ENCODE measurements at places on chromosomes 5 and 9.

- H3K4me3 ChIP-seq: peak within 1 kb of the TSS; percentile 84
- peak; percentile 30 for DNase-seq
- peaks cover 10% of the 10 kb centered on the region for H3K27me3 ChIP-seq
- H3K4me1 ChIP-seq: peaks cover 35% of the 10 kb centered on the region
- H3K36me3 ChIP-seq: no peaks in the 10 kb centered on the region
These were observed at the start of gene TNFSF8 for GRCh38 chr9:114930056-114930812. TNFSF8 (minus strand) TSS chr9:114930591; CDS start chr9:114930303, 288 bp downstream.

- H3K27me3 ChIP-seq: peaks cover 14% of the 10 kb centered on the region
- no peak for DNase-seq
- peaks cover 14% of the 10 kb centered on the region for H3K4me1 ChIP-seq
- H3K27ac ChIP-seq: no peak overlapping the region
- no peak overlapping the region for H3K4me3 ChIP-seq
These were observed 10.4 kb downstream of the LHX3 start for GRCh38 chr9:136194540-136194939.

- H3K4me1 ChIP-seq: peaks cover 10% of the 10 kb centered on the region
- no peak overlapping the region for H3K27ac ChIP-seq
- no peak for DNase-seq
- H3K4me3 ChIP-seq: no peak overlapping the region
- no peaks in the 10 kb centered on the region for H3K36me3 ChIP-seq
These were observed 7.9 kb upstream of the C1QTNF2 start for GRCh38 chr5:160378330-160378729.

GRCh38 chr5:139064613-139065012 lies 133.6 kb downstream of the SIL1 start:
- H3K27me3 ChIP-seq: no peaks in the 10 kb centered on the region
- H3K36me3 ChIP-seq: peaks cover 4% of the 10 kb centered on the region
- no peak for DNase-seq
- H3K27ac ChIP-seq: no peak overlapping the region

DNA sequence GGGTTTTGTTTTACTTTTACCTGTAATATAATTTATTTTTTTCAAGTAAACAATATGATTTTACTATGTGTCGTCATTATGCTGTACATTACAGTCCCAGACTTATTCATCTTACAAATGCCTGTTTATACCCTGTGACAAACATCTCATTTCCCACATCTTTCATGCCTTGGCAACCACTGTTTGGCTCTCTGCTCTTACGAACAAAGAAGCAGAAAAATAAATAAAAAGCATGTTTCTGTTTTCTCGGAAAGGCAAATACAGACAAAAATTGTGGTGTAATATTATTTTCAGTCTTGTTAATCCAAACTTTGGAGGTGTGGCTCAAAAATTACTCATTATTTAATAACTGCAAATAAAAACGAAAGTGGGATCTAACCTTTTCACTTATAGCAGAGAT lies 393.0 kb downstream of the CDH12 start:
- no peak for DNase-seq
- H3K4me3 ChIP-seq: no peak overlapping the region
- H3K36me3 ChIP-seq: no peaks in the 10 kb centered on the region
- H3K27ac ChIP-seq: no peak overlapping the region
- H3K4me1 ChIP-seq: no peaks in the 10 kb centered on the region

DNA sequence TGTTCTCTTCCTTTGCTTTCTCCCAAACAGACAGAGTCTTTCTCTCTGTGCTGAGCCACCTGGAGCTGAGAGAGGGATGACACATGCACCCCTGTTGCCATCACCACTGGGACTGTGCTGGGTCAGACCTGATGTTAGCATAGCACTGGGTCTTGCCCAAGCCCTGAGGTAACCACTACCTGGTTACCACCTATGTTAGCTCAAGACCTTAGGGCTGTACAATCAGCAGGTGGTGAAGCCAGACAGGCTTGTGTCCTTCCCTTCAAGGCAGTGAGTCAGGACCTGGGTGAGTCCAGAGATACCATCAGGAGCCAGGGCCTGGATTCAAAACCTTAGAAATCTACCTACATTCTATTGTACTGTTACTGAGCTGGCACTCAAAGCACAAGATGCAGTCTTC lies 32.1 kb downstream of the FST start:
- H3K27me3 ChIP-seq: peaks cover 1% of the 10 kb centered on the region
- DNase-seq: no peak
- no peak overlapping the region for H3K4me3 ChIP-seq
- no peaks in the 10 kb centered on the region for H3K4me1 ChIP-seq

DNA sequence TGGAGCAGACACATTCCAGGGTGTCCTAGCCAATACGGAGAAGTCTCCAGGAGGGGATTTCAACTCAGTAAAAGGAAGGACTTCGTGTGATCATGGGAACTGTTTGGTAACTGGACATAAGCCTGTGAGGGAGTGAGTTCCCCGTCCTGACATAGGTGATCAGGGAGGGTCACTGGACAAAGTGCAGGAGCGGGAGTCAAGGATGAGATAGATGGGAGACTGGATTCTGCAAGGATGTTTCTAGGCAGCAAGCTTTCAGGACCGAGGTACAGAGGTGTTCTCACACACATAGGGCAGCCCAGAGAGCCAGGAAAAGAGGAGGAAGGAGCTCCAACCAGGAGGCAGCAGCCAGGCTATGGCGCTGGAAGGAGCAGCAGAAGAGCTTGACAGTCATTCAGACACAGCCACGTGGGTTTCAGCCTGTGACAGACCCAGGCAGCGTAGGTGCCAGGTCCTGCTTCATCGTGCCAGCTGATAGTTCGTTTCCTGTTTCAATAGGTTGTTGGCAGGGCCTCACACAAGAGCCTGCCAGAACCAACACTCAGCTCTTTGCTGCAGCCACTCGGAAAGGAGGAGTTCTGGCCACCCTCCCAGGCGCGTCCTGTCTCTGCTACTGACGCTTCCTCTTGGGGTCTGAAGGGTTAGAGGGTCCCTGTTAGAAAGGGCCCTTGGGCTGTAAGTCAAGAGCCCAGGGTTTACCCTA lies 84.1 kb downstream of the AMBP start:
- H3K27ac ChIP-seq: no peak overlapping the region
- H3K4me3 ChIP-seq: no peak overlapping the region
- H3K36me3 ChIP-seq: no peaks in the 10 kb centered on the region
- H3K27me3 ChIP-seq: peaks cover 1% of the 10 kb centered on the region
- no peak for DNase-seq
- peaks cover 10% of the 10 kb centered on the region for H3K4me1 ChIP-seq

- H3K27me3 ChIP-seq: no peaks in the 10 kb centered on the region
- H3K4me1 ChIP-seq: peaks cover 23% of the 10 kb centered on the region
- no peak for DNase-seq
- no peak overlapping the region for H3K27ac ChIP-seq
- H3K4me3 ChIP-seq: no peak overlapping the region
These were observed 16.2 kb downstream of the SIL1 start for GRCh38 chr5:139181835-139182452.

GRCh38 chr5:161256957-161257356 lies 289.6 kb downstream of the GABRB2 start:
- no peak overlapping the region for H3K4me3 ChIP-seq
- DNase-seq: no peak
- H3K36me3 ChIP-seq: no peaks in the 10 kb centered on the region
- H3K27ac ChIP-seq: no peak overlapping the region
- H3K4me1 ChIP-seq: no peaks in the 10 kb centered on the region

DNA sequence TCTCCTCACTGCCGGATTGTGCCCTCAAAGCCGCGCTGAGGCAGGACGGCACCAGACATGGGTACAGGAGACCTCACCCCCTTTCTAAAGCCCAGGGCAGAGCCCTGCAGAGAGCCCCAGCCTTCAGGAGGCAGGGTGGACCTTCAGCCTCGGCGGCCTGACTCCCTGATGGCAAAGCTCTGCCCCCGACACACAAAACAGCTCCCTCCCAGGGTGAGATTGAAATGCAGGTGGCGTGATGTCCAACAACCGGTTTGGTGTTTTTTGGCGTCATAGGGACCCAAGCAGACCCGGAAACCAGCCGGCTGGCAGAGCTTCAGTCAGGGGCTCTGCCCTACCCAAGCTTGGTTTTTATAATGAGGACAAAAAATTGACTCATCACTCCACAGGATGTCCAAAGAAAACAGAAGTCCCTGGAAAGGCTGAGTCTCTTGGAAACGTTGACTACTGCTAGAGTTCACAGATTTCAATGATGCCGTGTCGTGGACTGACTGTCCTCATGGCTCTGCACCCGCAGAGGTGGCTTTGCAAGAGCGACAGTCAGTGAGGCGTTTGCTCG lies 275.2 kb upstream of the IRX1 start:
- no peak overlapping the region for H3K4me3 ChIP-seq
- no peaks in the 10 kb centered on the region for H3K27me3 ChIP-seq
- H3K27ac ChIP-seq: no peak overlapping the region
- H3K4me1 ChIP-seq: no peaks in the 10 kb centered on the region

- DNase-seq: no peak
- H3K27ac ChIP-seq: no peak overlapping the region
- no peak overlapping the region for H3K4me3 ChIP-seq
- H3K4me1 ChIP-seq: no peaks in the 10 kb centered on the region
These were observed 19.9 kb upstream of the ANGPTL2 start for GRCh38 chr9:127142291-127142690.

GRCh38 chr5:110289512-110289810 lies 437.0 kb downstream of the TMEM232 start:
- no peak overlapping the region for H3K4me3 ChIP-seq
- no peaks in the 10 kb centered on the region for H3K36me3 ChIP-seq
- no peak for DNase-seq
- no peaks in the 10 kb centered on the region for H3K4me1 ChIP-seq
- H3K27me3 ChIP-seq: peaks cover 1% of the 10 kb centered on the region

DNA sequence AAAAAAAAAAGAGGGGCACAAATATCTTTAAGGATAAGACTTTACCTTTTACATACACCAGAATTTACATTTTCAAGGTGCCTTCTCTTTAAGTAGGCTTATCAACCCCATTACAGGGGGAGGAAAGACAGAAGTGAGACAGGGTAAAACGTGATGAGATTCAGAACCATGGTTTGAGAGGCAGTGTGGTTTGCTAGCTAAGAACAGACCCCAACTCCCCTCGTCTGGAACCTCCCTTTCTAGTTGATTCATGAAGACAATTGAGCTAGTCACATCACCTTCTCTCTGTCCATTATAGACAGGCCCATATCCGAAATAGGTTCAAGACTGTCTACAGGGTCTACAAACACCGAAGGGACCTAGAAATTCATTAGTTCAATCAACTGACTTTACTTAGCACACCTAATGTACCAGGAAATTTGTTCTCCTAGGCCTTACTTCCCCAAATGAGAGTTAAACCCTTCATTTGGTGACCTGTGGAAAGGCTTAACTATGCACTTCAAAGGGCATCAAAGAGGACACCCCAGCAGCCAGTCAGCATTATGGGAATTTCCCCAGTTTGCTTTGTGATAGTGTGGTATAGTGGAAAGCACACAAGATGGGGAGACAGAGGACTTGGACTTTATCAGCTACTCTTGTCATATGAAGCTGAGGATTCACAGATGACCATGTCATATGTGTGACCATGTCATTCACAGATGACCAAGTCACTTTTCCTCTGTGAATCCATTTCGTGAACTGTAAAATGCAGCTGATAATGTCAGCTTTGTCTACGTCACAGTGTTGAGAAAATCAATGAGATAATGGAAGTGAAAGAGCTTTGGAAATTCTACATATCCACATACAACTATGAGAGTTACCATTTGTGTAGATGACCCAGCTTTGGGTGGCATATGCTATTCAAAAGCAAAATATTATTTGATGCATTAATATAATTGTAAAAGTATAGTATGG lies 40.2 kb upstream of the CYFIP2 start:
- H3K4me1 ChIP-seq: peaks cover 11% of the 10 kb centered on the region
- H3K4me3 ChIP-seq: no peak overlapping the region
- no peak for DNase-seq

DNA sequence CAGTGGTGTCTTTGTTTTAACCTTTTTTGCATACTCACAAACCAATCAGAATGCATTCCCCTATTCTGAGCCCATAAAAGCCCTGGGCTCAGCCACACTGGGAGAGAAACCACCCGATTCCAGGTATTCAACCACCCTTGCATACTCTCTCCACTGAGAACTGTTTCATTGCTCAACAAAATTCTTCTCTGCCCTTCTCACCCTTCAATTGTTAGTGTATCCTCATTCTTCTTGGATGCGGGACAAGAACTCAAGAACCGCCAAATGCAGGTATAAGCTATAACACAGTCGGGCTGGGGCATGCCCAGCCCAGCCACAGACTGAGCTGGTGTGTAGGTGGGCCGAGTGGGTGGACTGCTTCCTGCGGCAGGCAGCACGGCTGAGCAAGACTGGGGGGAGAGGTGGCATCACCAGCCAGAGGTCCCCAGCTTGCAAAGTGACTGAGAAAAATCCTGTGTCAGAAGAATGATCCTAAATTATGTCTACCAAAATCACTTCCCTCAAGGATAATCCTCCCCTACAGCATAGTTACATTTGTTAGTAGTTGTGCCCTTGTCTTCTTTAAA lies 141.0 kb downstream of the SSBP2 start:
- no peak overlapping the region for H3K27ac ChIP-seq
- H3K36me3 ChIP-seq: peaks cover 28% of the 10 kb centered on the region
- no peaks in the 10 kb centered on the region for H3K27me3 ChIP-seq

DNA sequence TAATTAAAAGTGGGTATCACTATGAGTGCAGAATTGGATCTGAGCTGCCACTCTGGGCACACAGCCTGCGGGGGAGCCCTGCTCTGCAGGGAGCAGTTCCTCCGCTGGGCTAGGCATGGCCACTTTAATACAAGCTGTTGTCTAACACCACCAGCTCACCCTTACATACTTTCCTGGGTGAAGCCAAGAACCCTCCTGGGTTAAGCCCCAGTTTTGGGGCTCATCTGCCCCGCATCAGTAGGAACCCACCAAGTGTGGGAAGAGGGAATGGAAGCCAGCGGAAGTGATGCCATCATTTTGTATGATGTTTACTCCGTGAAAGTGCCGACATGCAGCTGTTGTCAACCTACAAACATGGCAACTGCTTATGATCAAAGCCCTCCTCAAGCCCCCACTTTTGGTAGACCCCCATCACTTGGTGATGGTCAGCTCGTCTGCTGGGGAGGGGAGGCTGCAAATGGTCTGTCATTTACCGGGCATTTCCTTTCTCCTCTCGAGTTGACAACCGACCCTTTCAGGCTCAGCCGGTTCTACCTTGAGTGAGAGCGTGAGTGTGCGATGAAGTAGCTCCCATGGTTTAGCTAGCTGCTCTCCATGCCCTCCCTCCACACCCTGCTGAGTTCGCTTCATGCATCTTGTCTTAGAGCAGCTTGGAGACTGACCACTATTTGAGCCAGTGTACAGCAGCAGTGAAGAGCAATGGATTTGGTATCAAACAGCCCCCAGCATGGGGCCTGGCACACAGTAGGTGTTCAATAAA lies 95.3 kb upstream of the IER5L start:
- no peak for DNase-seq
- H3K27me3 ChIP-seq: peaks cover 33% of the 10 kb centered on the region
- H3K4me3 ChIP-seq: no peak overlapping the region
- peaks cover 36% of the 10 kb centered on the region for H3K4me1 ChIP-seq
- no peak overlapping the region for H3K27ac ChIP-seq

GRCh38 chr5:41510176-41510831 lies at the start of gene PLCXD3:
PLCXD3 (minus strand) TSS chr5:41510601; CDS start chr5:41510526, 75 bp downstream.
- H3K27ac ChIP-seq: no peak within 1 kb of the TSS
- no peaks in the 10 kb centered on the region for H3K4me1 ChIP-seq
- H3K27me3 ChIP-seq: peaks cover 16% of the 10 kb centered on the region
- no peak for DNase-seq
- H3K4me3 ChIP-seq: no peak within 1 kb of the TSS

GRCh38 chr9:78745331-78745730 lies 448.4 kb downstream of the PSAT1 start:
- no peaks in the 10 kb centered on the region for H3K27me3 ChIP-seq
- no peak overlapping the region for H3K27ac ChIP-seq
- H3K36me3 ChIP-seq: no peaks in the 10 kb centered on the region
- no peak for DNase-seq

GRCh38 chr5:39680213-39680612 lies 255.4 kb upstream of the DAB2 start:
- peaks cover 2% of the 10 kb centered on the region for H3K27me3 ChIP-seq
- no peaks in the 10 kb centered on the region for H3K4me1 ChIP-seq
- no peaks in the 10 kb centered on the region for H3K36me3 ChIP-seq
- DNase-seq: no peak
- no peak overlapping the region for H3K4me3 ChIP-seq
- H3K27ac ChIP-seq: no peak overlapping the region
